ENCODE measurements at places on chromosomes 2 and 18.

GRCh38 chr18:35826477-35826876, 146.0 kb upstream of the RMP24 start:
- peaks cover 12% of the 10 kb centered on the region for H3K27me3 ChIP-seq
- H3K36me3 ChIP-seq = peaks cover 3% of the 10 kb centered on the region
- H3K27ac ChIP-seq = no peak overlapping the region
- no peak overlapping the region for H3K4me3 ChIP-seq
- no peaks in the 10 kb centered on the region for H3K4me1 ChIP-seq

GRCh38 chr2:75605770-75606529, 40.6 kb upstream of the MRPL19 start:
- H3K27me3 ChIP-seq = peaks cover 64% of the 10 kb centered on the region
- H3K27ac ChIP-seq = no peak overlapping the region
- no peaks in the 10 kb centered on the region for H3K36me3 ChIP-seq
- DNase-seq = no peak
- no peak overlapping the region for H3K4me3 ChIP-seq

DNA sequence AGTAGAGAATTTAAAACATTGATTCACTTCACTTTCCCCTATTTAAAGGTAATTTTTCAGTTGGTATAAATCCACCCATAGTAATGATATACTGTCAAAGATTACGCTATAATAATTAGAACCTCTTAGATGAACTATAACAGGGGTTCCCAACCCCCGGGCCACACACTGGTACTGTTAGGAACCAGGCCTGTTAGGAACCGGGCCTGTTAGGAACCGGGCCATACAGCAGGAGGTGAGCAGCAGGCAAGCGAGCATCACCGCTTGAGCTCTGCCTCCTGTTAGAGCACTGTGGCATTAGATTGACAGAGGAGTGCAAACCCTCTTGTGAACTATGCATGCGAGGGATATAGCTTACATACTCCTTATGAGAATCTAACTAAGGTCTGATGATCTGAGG, 34.0 kb upstream of the CD302 start:
- no peak overlapping the region for H3K27ac ChIP-seq
- DNase-seq = no peak
- H3K36me3 ChIP-seq = peaks cover 18% of the 10 kb centered on the region
- H3K4me3 ChIP-seq = no peak overlapping the region
- H3K27me3 ChIP-seq = no peaks in the 10 kb centered on the region

- H3K27me3 ChIP-seq = no peaks in the 10 kb centered on the region
- H3K27ac ChIP-seq = no peak overlapping the region
- no peak for DNase-seq
- H3K36me3 ChIP-seq = no peaks in the 10 kb centered on the region
These were observed 38.2 kb upstream of the FAM136A start for GRCh38 chr2:70340075-70340474.

- H3K36me3 ChIP-seq = no peaks in the 10 kb centered on the region
- H3K27ac ChIP-seq = no peak overlapping the region
- DNase-seq = no peak
- no peak overlapping the region for H3K4me3 ChIP-seq
- peaks cover 30% of the 10 kb centered on the region for H3K4me1 ChIP-seq
These were observed 109.4 kb downstream of the ZNF516 start for GRCh38 chr18:76385681-76385975.

- no peaks in the 10 kb centered on the region for H3K36me3 ChIP-seq
- DNase-seq = no peak
- H3K4me1 ChIP-seq = peaks cover 19% of the 10 kb centered on the region
- peaks cover 33% of the 10 kb centered on the region for H3K27me3 ChIP-seq
- H3K4me3 ChIP-seq = no peak overlapping the region
These were observed 1.6 kb upstream of the MAP2 start for GRCh38 chr2:209422191-209422754.

DNA sequence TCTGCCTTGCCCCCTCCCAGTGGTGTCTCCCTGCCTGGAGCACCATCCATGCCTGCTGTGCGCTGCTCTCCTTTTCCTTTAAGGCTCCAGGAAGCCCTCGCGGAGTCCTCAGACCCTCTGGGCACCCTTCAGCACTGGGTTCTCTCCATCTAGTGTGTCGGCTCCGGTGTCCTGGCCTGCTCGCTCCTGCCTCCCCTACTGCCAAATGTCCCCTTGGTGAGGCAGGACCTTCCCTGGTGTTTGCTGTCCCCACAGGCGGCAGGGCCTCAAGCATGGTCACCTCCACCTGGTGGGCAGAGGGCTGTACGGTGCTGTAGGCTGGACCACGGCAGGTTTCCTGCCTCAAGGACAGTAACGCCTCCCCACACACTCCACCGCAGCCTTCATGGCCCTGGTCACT, 90.2 kb downstream of the DGKD start:
- H3K4me3 ChIP-seq = no peak overlapping the region
- H3K27ac ChIP-seq = no peak overlapping the region
- no peak for DNase-seq

- H3K36me3 ChIP-seq = peaks cover 6% of the 10 kb centered on the region
- peaks cover 16% of the 10 kb centered on the region for H3K4me1 ChIP-seq
- H3K27me3 ChIP-seq = no peaks in the 10 kb centered on the region
- peak overlapping the region; percentile 90 for H3K27ac ChIP-seq
- H3K4me3 ChIP-seq = peak overlapping the region; percentile 47
These were observed 57.4 kb downstream of the ADI1 start for GRCh38 chr2:3461801-3462492.

DNA sequence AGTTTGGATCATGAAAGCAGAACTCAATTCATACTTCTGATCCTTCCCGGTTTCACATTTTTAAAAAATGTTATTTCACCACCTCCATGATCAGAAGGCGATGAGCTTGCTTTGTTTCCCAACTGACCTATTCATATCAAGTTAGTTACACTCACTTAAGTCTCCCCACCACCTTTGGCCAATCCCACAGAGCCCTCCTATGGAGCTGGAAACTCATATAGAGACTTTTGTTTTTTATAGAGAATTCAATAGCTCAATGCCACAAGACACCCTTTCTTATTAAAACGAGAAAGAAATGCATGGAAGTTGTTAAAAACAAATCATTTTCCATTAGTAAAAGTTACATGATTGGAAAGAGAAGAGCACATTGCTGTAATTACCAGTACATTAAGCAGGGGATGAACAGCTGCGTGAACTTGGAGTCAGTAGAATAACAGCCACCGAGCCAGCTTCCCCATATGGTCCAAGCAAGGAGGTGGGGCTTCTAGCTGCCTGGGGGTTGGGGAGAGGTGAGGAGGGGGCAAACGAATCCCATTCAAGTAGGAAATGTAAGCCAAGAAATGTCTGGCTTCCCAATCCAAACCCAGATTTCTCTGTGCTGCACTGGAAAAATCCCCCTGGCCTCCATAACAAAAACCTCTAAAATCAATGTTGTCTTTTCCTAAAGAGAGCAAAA, 614.5 kb downstream of the IRS1 start:
- H3K4me3 ChIP-seq = no peak overlapping the region
- H3K4me1 ChIP-seq = no peaks in the 10 kb centered on the region
- no peak for DNase-seq

GRCh38 chr18:64037812-64038414, 68.0 kb downstream of the SERPINB8 start:
- H3K36me3 ChIP-seq = no peaks in the 10 kb centered on the region
- DNase-seq = no peak
- no peak overlapping the region for H3K4me3 ChIP-seq

DNA sequence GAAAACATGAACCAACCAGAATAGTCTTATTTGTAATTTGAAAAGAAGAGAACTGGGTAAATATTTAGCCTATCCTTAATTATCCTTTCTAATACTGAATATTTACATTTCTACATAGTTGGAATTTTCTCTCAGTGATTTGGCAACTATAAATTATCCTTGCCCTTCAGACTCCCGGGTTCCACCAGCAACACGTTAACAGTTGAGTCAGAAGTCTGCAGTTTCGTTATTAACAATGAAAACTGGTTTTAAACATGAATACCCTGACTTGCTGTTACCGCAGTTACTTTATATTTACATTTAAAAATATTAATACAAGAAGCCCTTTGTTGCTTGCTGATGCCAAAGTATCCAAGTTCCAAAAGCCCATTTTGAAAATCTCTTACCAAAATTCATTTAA, 673.0 kb downstream of the ARHGAP15 start:
- H3K27ac ChIP-seq = no peak overlapping the region
- peaks cover 9% of the 10 kb centered on the region for H3K4me1 ChIP-seq
- H3K4me3 ChIP-seq = peak overlapping the region; percentile 56

GRCh38 chr2:9462313-9462712, 12.0 kb upstream of the IAH1 start:
- no peak overlapping the region for H3K4me3 ChIP-seq
- no peak for DNase-seq
- peaks cover 6% of the 10 kb centered on the region for H3K4me1 ChIP-seq
- no peak overlapping the region for H3K27ac ChIP-seq

GRCh38 chr2:132632000-132632649, 37.9 kb downstream of the LYPD1 start:
- peaks cover 14% of the 10 kb centered on the region for H3K27me3 ChIP-seq
- no peaks in the 10 kb centered on the region for H3K36me3 ChIP-seq
- H3K4me3 ChIP-seq = no peak overlapping the region

GRCh38 chr18:63908858-63909257, 1.1 kb downstream of the SERPINB10 start:
- H3K4me1 ChIP-seq = peaks cover 5% of the 10 kb centered on the region
- peak overlapping the region; percentile 75 for H3K4me3 ChIP-seq
- H3K27me3 ChIP-seq = peaks cover 41% of the 10 kb centered on the region
- no peaks in the 10 kb centered on the region for H3K36me3 ChIP-seq
- H3K27ac ChIP-seq = peak overlapping the region; percentile 74
- no peak for DNase-seq

DNA sequence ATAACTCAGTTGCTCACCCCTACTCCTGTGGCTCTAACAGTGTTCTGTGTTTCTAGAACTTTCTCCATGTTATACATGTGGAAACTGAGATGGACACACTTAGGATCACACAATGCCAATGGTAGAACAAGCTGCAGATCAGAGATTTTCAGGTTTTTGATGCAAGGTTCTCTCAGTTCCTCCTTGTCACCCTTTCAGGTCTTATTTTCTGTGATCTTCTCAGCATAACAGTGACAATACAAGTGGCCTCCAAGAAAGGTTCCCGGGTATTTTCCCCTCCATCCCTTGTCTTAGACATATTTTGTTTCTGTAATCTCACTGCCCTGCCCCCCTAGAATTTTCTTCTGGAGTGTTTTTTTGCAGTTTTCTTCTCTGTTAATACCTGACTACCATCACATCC, 6.2 kb upstream of the MGAT5 start:
- peaks cover 90% of the 10 kb centered on the region for H3K4me1 ChIP-seq
- H3K4me3 ChIP-seq = no peak overlapping the region
- no peaks in the 10 kb centered on the region for H3K27me3 ChIP-seq
- no peaks in the 10 kb centered on the region for H3K36me3 ChIP-seq
- no peak overlapping the region for H3K27ac ChIP-seq

- H3K27me3 ChIP-seq = no peaks in the 10 kb centered on the region
- DNase-seq = no peak
- H3K36me3 ChIP-seq = peaks cover 13% of the 10 kb centered on the region
- no peak overlapping the region for H3K27ac ChIP-seq
- peaks cover 24% of the 10 kb centered on the region for H3K4me1 ChIP-seq
These were observed 94.6 kb downstream of the CERS6 start for GRCh38 chr2:168550670-168551069.

DNA sequence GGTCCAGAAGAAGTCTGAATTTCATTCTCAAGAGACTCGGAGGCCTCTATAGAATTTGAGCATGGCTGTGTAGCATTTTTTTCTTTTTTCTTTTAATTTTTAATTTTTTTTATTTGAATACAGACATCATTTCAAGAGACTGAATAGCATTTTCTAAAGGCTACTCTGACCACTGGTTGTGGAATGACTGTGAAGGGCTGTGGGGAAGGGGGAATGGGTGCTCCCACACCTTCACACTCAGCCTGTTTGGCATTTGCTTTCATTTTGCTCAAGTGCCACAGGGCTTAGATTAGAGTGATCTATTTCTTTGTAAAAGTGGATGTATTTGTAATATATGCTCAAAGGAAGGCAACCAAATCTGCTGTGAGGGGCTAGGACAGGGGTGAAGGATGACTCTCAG, 142.0 kb upstream of the SPOPL start:
- H3K36me3 ChIP-seq = no peaks in the 10 kb centered on the region
- no peaks in the 10 kb centered on the region for H3K4me1 ChIP-seq
- H3K4me3 ChIP-seq = no peak overlapping the region
- no peak for DNase-seq

GRCh38 chr18:3238742-3239141, 8.9 kb upstream of the MYL12A start:
- H3K27me3 ChIP-seq = no peaks in the 10 kb centered on the region
- H3K4me1 ChIP-seq = no peaks in the 10 kb centered on the region
- H3K4me3 ChIP-seq = no peak overlapping the region
- no peak for DNase-seq
- no peak overlapping the region for H3K27ac ChIP-seq
- H3K36me3 ChIP-seq = peaks cover 12% of the 10 kb centered on the region

GRCh38 chr18:13615432-13615861, 110.9 kb downstream of the FAM210A start:
- H3K36me3 ChIP-seq = no peaks in the 10 kb centered on the region
- peaks cover 83% of the 10 kb centered on the region for H3K4me1 ChIP-seq
- DNase-seq = peak; percentile 28
- no peaks in the 10 kb centered on the region for H3K27me3 ChIP-seq

DNA sequence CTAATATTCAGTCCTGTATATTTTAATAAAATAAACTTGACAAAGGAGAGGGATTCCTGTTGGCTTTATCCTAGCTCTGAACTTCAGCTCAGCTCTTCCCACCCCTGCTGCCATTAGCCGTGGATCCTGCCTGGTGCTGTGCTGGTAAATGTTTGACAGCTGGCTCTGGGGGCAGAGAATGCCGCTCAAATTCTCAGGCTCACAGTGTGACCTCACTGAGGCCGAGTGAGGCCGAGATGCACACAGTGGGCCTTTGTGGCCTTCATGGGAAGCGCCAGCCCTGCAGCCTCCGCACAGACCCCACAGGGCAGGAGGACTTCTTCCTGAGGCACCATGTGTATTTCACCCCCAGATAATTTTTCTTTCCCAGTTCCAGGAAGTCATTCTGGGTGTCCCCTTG, 16.5 kb upstream of the FAHD2A start:
- peaks cover 7% of the 10 kb centered on the region for H3K4me1 ChIP-seq
- no peaks in the 10 kb centered on the region for H3K36me3 ChIP-seq
- DNase-seq = no peak
- no peak overlapping the region for H3K4me3 ChIP-seq

DNA sequence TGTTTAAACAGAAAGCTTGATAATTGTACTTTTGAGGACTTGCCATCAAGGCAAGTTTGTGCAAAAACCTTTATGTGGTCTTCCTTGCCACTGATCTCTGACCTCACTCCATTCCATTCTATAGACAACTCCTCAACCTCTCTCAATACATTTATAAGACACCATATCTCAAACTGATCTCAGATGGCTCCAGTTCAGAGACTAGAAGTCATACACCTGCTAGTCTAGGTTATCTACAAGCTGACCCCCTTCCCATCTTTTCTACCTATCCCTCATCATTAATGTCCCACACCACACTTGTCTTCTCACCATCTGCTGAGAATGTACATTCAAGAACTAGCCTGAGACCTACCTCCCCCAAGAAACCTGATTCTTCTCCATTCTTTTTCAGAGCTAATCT, 113.1 kb downstream of the METTL8 start:
- H3K4me3 ChIP-seq = peak overlapping the region; percentile 23
- no peaks in the 10 kb centered on the region for H3K27me3 ChIP-seq
- no peak overlapping the region for H3K27ac ChIP-seq
- peaks cover 25% of the 10 kb centered on the region for H3K36me3 ChIP-seq
- peaks cover 76% of the 10 kb centered on the region for H3K4me1 ChIP-seq
- no peak for DNase-seq

- peak; percentile 31 for DNase-seq
- peaks cover 65% of the 10 kb centered on the region for H3K4me1 ChIP-seq
- H3K4me3 ChIP-seq = peak overlapping the region; percentile 65
- H3K27me3 ChIP-seq = no peaks in the 10 kb centered on the region
- H3K27ac ChIP-seq = peak overlapping the region; percentile 76
These were observed 20.8 kb upstream of the MGAT5 start for GRCh38 chr2:134232868-134233727.

GRCh38 chr2:148546270-148546669, 98.3 kb upstream of the EPC2 start:
- no peaks in the 10 kb centered on the region for H3K27me3 ChIP-seq
- H3K36me3 ChIP-seq = peaks cover 2% of the 10 kb centered on the region
- peaks cover 52% of the 10 kb centered on the region for H3K4me1 ChIP-seq
- H3K27ac ChIP-seq = peak overlapping the region; percentile 92
- H3K4me3 ChIP-seq = peak overlapping the region; percentile 13
